ENCODE measurements at places on chromosomes 3 and 15.

- no peak for DNase-seq
Observed at GRCh38 chr15:96093063-96093462, 237.4 kb upstream of the NR2F2 start.

DNA sequence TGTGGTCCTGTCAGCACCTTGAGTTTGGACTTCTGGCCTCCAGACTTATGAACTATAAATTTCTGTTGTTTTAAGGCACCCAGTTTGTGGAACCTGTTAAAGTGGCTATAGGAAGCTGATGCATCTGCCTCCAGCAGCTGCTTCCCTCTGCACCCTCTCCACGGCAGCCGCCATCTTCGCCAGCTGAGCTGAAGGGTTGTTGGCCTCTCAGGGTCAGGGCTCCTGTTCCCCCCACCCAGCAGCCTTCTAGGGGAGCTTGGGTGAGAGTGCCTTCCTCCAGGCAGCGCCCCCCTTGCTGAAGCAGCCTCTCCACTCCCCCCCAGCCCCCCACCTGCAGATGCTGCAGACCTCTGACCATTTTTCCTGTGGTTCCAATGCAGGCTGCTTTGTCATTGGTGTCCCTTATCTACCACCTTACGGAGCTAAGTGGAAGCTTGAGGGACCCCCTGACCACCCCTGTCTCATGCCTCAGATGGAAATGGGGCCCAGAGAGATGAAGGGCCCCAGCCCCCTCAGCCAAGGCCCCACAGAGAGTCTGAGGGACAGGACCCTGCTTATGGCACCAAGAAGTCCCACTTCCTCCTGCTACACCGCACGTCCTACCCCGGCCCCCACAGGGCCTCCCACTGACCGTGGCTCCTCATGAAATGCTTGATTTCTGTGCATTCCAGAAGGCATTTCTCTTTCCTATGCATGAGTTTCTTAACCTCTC lies 61.4 kb upstream of the TLE3 start:
- no peak for DNase-seq

GRCh38 chr3:5431811-5432378 lies 244.4 kb downstream of the EDEM1 start:
- DNase-seq = no peak

GRCh38 chr3:59267021-59267420 lies 217.2 kb upstream of the CFAP20DC start:
- DNase-seq = peak; percentile 24

DNA sequence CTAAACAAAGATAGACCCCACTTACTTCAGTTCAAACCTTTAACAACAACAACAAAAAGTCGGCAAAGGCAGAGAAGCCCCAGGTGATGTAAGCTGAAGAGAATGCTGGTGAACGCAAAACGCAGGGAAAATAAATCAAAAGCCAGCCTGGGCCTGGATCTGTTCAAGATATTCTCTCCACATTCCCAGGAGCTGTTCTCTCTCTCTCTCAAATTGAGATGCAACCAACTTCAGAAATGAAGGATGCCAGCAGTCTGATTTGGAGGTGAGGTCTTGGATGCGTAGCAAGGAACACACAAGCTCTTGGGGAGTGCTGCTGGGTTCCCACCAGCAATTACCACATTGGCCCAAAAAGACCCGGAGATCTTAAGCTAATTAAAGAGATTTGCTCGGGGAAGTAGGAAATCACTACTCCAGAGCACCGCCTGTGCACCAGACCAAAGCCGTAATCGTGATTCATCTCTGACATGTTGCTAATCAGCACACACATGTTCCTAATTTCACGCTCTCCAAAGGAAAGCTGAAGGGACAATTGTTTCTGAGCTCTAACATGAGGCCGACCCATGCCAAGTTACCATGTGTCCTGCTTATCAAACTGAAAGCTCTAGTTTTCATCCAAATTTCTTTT lies 37.1 kb downstream of the IL17RD start:
- DNase-seq = peak; percentile 91

DNA sequence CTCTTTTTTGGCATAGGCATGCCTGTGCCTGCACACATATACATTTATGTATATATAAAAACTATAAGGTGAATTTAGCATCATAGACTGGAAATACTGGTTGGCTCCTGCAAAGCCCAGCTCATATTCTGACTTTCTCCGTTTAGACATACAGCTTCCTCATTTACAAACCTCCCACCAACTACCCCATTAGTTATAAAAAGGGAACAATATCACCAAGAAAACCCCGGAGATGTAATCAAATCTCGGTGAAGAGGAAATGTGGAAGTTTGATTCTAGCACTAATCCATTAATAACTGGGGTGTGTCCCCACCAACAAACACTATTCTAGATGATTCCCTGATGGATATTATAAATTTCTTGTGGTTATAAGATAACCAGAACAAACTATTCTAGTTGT lies 517.7 kb upstream of the TBL1XR1 start:
- DNase-seq = no peak

DNA sequence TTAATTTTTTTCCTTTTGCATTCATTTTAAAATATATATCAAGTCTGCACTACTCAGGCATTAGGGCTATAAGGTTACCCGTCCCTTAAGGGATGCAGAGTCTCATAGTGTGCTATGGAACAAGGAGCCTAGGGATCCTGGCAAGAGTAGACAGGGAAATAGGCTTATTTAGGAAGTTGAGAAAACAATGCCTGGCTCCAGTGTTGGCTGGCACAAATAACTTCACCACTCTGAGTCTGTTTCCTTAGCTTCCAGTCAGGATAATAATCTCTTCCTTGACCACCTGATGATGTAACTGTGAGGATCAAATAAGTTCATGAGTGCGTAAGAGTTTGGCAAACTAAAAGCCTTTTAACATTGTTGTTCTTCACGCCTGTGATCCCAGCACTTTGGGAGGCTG lies 540.8 kb upstream of the IL12A start:
- DNase-seq = no peak

DNA sequence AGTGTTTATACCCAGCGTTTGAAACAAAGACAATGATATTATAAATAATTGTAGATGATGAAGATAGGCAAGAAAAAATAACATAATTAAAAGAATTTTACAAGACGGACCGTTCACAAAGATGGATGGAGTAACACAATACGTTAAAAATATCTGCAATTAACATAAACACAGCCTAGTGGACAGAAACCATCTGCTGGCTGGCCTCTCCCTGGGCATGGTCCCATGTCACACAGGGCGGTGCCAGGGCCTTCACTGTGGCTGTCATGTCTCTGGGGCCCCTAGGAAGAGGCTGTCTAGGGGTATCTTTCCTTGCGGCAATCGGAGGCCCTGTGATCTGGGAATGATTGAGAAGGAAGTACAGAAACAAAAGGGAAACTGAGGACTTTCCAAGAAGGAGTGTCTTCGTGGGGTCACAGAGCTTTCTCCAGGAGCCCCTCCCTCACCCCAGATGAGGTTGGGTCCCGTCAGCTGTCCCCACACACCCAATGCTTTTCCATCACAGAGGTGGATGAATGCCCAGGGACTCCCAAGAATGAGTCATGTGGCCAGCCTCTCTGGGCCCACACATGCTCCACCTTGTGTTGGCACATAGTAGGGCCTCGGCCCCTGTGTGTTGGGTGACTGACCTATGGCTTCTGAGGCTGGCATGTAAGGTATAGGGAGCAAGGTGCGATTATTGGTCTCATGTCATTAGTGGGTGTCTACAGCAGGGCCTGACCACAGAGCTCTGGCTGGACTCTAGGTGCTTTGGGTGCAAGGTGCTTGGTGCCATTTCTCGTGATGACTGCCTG lies 87.1 kb downstream of the DNAJB8 start:
- DNase-seq = no peak

DNA sequence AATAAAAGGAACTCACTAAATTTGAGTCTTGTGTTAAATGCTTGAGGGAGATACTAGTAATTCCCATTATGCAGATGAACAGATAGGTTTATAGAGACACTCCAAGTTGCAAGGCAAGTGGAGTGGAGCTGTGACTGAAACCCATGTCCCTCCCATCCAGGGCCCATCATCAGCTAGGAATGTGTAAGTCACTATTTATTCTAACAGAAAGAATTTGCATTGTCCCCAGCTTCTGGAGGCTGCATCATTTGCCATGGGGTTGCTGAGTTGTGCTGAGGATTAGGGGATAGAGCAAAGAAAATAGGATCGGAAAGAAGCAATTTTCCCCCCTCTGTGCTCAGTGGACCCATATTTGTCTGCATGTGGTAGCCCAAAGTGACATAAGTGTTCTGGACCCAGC lies 197.4 kb upstream of the RGMA start:
- no peak for DNase-seq

GRCh38 chr3:120052677-120053076 lies 41.6 kb downstream of the GSK3B start:
- peak; percentile 9 for DNase-seq

- peak; percentile 90 for DNase-seq
Observed at GRCh38 chr15:22968366-22968765, 11.8 kb downstream of the CYFIP1 start.

DNA sequence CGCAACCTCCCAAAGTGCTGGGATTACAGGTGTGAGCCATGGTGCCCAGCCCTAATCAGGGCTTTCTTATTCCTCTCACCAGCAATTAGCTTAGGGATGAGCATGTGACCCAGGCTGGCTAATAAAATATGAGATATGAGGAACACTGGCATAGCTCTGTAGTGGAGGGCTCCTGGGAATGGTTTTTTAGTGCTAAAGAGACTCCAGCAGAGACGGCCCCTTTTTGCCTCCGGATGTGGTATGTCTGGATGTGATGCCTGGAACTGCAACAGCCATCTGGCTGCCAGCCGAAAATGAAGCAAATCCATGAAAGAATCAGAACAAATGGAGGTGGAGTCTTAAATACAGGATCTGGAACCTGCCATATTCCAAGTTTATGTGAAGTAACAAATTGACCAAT lies 69.1 kb upstream of the MAGI1 start:
- peak; percentile 95 for DNase-seq

DNA sequence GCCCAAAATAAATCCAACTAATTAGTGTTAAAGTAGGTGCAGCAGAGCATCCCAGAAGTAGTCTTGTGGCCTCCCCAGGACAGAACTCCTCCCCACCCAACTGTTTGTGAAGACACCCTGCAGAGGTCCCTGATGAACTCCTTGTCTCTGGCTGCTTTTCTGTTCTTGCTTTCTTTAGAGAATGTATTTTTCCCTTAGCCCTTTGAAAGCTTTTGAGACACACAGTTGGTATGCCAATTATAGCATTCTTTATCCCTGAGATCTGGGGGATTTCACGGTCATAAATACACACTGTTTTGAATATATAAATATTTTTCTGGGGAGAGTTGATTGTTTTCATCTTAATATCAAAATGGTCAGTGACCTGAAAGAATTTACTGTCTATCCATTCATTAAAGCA lies 9.8 kb downstream of the TFG start:
- no peak for DNase-seq

DNA sequence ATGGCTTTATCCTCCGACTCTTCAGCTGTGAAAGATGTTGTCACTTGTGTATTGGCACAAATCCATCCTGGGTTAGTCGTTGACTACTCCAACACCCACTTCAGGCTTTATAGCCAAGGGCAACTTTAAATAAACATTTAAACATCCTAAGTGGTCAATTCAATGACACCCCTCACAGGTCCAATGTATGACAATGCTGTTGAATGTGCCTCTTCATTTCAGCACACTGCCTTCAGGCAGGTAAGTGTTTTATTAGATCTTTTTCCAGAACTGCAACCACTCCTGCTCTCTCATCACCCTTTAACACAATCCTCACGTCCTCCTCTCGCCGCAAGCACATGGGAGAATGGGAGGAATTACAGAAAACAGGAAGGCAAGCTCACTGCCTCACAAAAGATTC lies 30.3 kb downstream of the IL12A start:
- no peak for DNase-seq

DNA sequence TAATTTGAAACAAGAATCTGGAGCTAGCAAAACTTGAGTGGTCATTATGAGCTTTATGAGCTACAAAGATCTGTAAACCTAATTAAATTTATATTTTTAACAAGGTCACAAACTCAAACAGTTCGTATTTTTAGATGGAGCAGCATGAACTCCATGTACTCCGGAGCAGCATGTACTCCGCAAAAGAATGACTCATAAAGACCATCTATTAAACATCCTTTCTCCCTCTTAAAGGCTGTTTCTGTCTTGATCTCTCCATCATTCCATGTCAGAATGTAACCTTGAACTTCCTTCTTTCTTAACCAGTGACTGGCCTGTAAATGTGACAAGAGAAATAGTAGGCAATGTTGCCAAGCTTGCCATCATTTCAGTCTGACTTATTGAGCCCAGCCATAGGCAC lies 696.9 kb downstream of the ZNF385D start:
- DNase-seq = no peak

GRCh38 chr3:101962055-101962454 lies 112.7 kb downstream of the NFKBIZ start:
- DNase-seq = peak; percentile 74

DNA sequence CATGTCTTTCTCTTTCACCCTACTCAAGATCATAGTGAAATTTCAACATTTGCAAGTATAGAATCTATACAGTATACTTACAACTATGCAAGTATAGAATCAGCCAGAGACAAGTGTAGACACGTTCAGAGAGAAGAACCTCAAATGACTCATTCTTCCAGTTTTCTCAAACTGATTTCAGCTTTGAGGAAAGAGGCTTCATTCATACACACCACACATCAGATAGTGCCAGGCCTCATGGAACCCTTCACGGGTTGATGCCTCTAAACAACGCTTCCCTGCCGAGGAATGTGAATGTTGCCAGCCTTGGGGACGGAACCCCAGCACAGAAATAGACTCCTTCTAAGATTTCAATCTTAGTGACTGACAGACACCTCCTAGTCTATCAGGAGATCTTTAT lies 135.7 kb downstream of the FOXP1 start:
- no peak for DNase-seq

DNA sequence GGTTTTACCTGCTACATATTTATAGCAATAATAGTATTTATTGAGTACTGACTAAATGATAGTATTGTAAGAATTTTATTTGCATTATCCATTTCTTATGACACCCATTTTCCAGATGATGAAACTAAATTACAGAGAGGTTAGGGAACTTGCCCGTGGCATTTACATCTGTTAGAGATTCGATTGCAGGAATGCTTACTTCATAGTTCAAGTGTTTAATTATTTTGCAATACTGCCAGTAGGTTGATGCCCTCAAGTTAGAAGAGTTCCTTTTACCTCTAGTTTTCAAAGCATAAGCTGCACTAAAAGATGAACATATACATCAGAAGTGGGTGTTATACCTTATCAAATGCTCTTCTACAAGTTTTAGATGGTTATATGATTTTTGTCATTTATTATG lies 362.8 kb upstream of the RGMA start:
- no peak for DNase-seq

DNA sequence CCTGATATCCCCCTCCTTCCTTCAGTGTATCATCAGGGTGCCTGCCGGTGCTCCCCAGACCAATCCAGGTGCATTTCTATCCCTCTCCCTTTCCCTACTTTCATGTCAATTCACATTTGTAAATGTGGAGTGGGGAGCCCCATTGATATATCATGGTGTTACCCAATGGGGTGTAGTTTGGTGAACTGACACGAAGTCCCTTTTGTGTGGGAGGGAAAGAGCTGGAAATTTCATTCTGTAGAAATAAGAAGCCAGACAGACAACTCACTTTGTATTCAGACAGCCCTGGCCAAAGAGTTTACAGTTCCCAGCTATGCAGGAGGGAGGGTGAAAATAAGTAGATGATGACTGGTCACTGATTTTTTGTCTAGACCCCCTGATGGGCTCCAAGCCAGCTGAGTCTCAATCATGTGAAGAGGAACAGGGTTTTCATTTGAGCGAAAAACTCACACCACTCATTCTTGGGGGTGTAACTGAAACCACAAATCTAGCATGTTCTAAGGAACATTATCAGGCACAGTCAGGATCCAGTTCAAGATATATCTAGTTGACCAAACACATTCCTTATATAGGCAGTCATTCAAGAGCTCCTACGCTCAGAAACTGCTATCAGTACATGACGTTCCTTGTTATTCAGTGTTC lies 58.9 kb downstream of the LMCD1 start:
- peak; percentile 98 for DNase-seq

Data from fibroblast of the aortic adventitia (primary cell).